ENCODE measurements at places on chromosomes 3 and 15.

DNA sequence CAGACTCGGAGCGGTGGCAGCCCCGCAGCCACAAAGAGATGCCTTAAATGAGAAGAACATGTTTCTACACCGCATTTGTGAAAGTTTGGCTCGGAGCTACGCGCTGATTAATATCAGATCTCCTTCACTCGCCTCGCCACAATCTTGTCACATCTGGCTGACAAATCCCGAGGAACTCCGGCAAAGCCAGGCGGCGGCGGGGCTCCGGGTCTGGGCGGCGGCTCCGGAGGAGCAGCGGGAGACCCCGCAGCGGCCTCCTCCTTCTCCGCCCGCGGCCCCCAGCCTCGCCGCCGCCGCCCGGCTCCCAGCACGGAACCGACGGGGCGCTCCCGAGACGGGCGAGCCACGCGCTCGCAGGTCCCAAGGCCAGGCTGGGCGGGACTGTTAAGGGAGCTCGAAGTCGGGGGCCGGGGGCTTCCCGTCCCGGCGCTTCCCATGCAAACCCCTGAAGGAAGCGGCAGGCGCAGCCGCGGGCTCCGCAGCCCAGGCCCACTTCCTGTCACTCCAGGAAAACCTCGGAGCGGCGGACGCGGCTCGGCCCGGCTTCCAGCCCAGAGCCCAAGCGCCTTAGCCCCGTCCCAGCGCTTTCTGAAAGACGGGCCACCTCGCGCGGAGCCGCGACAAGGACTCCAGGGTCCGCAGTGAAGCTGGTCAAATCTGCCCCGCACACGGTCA lies 1.2 kb downstream of the BNC1 start:
- DNase-seq: no peak

GRCh38 chr3:79052054-79052681 lies 715.6 kb downstream of the ROBO1 start:
- DNase-seq: no peak

- no peak for DNase-seq
These were observed 9.3 kb downstream of the ZPLD1 start for GRCh38 chr3:102444101-102444500.

- DNase-seq: no peak
These were observed 17.3 kb upstream of the TRPC1 start for GRCh38 chr3:142706321-142707127.

DNA sequence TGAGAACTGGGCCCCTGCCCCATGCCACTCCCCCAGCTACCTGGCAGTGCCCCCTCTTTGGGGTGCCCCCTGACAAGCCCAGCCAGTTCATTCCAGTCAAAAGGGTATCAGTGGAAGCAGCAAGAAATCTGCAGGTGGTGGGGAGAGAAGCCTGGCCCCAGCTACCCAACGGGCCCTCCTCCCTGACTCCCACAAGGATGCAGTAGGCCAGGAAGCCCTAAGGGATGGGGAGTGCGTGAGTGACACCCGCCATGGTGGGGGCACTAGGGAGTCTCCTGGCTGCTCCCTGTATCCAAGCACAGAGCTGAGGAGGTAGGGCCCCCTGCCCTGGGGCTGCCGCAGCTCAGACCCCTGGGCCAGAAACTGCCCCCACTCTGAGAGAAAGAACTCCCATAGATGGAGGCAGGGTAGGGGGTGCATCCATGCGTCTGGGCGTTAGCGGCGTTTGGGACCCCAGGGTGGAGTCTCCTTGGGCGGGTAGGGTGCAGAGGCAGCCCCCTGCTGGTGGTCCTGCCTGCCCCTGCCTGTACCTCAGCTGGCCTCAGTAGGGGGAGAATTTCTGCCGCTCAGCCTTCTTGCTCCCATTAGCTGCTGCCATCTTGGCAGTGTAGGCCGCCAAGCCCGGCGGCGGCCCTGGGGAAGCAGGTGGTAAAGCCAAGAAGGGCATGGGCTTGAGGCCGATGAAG lies 2.5 kb downstream of the GPR62 start:
- DNase-seq: no peak

DNA sequence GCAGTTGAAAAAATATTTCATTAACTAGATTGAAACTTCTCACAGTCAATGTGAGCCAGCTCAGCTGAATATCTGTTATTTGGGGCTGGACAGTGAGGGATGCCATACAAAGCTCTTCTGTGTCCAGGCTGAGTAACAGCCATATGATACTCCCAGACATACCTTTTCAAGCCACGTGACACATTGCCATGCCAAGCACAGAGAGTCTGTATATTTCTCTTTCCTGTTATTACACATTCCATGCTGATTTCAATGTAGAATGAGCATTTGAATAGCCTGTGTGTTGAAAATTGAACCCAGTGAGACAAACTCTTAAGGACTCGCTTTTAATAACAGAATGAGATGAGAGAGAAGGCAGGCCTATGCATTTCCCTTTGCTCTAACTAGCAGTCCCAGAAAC lies 334.7 kb upstream of the RASGRP1 start:
- no peak for DNase-seq

GRCh38 chr3:71593106-71593505 lies 9.6 kb upstream of the FOXP1 start:
- DNase-seq: no peak

GRCh38 chr3:107414325-107414964 lies 37.2 kb downstream of the CCDC54 start:
- DNase-seq: no peak

DNA sequence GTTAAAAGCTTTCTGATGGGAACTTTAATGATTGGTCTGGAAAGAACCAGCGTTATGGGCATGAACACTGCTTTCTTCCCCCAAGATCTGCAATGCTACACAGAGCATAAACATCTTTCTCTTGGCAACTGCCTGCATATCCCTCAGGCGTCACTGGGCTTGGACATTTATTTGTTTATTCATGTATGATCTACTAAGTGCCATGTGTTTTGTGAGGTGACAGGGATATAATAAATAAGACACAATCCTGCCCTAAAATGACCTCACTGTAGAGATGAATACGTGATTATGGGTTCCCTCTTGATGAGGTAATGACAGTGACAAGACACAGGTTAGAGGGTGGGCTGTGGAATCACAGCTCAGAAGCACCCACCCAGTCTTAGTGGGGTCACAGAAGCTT lies 485.3 kb downstream of the PDCD6IP start:
- DNase-seq: no peak

DNA sequence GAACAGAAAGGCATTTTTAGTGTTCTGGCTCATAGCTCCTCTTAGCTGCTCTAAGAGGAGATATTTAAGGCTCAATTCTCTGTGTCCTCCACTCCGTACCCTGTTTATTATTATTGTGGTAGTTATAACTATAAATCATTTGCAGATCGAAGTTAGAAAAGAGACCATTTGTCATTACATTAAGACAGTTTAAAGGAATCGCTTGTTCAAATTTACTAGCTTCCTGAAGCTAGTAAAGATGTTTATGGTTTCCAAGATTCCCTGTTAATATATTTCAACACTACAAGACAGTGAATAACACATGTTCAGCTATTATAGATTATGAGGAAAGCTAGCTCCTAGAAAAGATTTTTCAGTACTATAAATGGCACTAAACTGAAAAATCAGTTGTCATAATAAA lies 12.6 kb downstream of the ATXN7 start:
- DNase-seq: no peak

DNA sequence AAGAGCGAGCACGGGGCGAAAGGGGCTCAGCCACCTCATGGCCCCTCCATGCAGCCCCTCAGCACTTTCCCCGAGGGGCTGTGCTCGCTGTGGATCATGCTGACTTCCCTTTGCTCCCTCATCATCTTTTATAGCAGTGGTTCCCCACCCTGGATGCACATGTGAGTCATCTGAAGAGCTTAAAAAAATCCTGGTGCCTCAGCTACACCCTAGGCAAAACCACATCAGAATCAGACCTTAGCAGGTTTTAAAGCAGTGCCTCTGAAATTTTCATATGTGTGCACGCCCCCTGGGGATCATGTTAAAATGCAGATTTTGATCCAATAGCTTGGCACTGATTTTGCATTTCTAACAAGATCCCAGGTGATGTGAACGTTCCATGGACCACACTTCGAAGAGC lies 50.9 kb downstream of the FEM1B start:
- no peak for DNase-seq

- DNase-seq: no peak
These were observed 353.6 kb downstream of the ULK4 start for GRCh38 chr3:41608347-41608746.

DNA sequence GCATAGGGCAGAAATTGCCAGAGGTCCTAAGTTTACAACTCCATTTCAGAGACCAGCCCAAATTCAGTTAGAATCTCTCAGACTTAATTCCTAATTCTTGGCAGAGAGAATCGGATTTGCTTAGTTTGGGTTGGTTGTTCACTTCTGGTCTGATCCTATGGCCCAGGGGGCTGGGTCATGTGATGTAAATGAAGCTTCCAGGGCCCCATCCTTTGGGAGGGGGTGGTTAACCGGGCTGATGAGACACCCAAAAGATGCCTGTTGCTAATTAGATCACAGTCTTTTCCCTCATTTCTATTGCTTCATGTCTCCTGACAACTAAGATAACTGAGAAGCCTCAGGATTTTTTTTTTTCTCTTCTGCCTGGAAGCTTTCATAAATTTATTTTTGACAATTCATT lies 11.1 kb upstream of the ZNF620 start:
- no peak for DNase-seq

- DNase-seq: no peak
These were observed 116.9 kb downstream of the RORA start for GRCh38 chr15:61112231-61112630.

DNA sequence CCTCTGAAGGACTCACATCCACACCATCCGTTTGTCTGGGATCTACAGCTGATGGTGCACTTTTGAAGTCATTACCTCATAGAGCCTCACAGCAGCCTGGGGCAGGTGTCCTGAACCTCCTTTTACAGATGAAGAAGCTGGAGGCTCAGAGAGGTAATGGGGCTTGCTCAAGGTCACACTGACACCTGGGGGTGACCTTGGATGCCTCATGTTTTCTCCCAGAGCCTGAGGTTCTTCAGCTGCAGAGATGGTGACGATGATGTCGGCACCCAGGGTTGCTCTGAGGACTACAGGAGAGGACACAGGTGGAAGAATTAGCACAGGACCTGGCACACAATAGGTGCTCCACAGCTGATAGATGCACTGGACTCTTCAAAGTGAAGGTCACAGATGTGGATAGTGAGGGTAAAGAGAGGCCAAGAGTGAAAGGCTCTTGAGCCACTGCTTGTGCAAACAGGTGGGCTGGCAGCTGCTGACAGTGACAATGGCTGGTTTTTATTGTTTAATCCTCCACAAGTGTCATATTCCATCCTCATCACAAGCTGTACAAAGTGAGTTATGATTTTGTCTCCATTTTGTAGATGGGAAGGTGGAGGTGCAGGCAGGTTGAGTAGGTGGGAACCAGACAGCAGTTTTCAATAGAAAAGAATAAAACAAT lies 17.4 kb upstream of the ATP2B2 start:
- no peak for DNase-seq

DNA sequence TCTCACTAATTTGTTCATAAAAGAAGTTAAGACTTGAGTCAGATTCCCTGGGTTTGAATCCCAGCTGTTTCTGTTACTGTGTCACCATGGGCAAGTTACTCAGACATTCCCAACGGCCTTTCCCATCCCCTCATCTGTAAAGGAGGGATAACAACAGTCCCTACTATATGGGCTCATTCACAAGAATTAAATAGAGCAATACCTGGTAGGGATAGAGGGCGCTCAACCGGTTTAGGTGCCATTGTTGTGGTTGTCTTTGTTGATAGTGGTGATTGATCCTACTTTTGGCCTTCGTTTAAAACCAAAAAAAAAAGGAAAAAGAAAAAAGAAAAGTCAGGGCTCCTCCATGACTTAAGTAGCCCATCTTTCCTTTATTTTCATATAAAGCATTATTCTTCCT lies 563.1 kb downstream of the GRM7 start:
- no peak for DNase-seq

DNA sequence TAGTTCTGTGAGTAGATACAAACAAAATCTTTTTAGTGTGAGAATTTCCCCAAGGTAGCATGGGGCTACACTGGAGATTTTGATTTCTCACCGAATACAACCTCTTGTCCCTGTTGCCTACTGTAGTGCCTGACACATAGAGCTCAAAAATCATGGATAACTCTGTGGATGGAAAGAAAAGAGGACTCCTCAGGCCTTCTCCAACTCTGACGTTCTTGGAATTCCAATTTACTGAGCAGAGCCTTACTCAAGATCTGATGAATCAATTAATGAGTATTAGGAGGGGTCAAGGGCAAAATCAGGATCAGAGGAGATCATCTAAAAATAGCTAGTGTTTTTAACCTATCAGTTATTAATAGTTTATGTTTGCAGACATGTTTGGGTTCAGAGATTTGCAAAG lies 46.7 kb upstream of the PYDC2 start:
- DNase-seq: no peak

DNA sequence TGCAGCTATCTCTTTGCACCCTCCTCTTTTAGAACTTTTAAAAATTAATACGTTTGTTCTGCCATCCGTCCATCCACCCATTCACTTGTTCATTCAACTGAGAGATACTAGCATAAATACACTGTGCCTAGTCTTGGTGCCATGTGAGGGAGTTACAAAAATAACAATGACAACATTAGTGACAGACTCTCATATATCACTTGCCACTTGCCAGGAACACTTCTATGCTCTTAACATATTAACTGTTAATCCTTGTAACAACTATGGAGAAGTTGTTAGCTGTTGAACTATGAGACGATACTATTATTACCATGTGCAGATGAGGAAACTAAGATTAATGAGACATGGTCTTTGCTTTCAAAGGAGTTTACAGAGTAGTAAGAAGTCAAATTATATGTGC lies 33.6 kb downstream of the RPL39L start:
- DNase-seq: no peak

DNA sequence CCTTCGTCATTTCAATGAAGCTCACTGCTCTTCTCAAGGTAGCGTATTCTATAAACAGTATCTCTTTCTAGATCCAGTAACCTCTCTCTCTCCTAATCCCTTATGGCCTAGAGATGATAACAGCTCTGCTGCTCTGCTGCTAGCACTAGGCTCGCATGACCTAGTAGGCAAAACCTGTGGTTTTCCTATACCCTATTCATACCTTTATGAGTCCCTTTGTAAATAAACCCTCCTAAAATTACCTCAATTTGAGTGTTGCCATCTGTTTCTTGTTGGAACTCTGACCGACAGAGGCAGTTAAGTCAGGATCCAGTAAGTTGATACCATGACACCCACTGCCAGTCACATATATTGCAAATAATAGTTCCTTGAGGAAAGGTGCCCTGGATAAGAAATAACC lies 7.3 kb downstream of the CCDC14 start:
- DNase-seq: no peak

- DNase-seq: no peak
These were observed 172.8 kb upstream of the RGMA start for GRCh38 chr15:93261845-93262244.

DNA sequence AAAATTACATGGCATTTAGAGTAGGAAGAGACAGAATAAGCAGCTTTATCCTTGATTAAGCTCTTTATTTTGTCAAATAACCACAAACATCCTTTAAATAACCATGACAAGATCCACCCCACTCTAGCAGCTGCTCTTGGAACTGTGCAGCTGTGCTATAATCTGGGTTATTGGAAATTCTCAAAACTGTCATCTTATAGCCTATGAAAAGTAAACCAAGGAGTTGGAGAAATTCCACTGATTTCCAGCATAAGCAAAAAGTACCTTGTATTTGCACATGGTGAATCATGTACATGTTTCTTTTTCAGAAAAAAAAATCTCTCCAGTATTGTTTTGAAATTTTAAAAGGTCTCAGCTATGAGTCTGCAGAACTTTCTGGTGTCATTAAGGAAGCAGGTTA lies 88.8 kb upstream of the ABI3BP start:
- DNase-seq: no peak

GRCh38 chr3:100008081-100008698 lies 106.1 kb downstream of the FILIP1L start:
- no peak for DNase-seq

GRCh38 chr3:40079203-40079846 lies 230.2 kb upstream of the EIF1B start:
- DNase-seq: no peak

GRCh38 chr15:92733934-92734521 lies 78.5 kb upstream of the FAM174B start:
- no peak for DNase-seq

Measured in stimulated activated CD4-positive, alpha-beta T cell treated with anti-CD3 and anti-CD28 coated beads, TNF-alpha, amount 100 ng/mL, for 24 hours (primary cell).